ENCODE measurements at places on chromosomes 4 and X.

- no peak for DNase-seq
Measured at GRCh38 chr4:121898150-121898549, 27.9 kb upstream of the BBS7 start.

DNA sequence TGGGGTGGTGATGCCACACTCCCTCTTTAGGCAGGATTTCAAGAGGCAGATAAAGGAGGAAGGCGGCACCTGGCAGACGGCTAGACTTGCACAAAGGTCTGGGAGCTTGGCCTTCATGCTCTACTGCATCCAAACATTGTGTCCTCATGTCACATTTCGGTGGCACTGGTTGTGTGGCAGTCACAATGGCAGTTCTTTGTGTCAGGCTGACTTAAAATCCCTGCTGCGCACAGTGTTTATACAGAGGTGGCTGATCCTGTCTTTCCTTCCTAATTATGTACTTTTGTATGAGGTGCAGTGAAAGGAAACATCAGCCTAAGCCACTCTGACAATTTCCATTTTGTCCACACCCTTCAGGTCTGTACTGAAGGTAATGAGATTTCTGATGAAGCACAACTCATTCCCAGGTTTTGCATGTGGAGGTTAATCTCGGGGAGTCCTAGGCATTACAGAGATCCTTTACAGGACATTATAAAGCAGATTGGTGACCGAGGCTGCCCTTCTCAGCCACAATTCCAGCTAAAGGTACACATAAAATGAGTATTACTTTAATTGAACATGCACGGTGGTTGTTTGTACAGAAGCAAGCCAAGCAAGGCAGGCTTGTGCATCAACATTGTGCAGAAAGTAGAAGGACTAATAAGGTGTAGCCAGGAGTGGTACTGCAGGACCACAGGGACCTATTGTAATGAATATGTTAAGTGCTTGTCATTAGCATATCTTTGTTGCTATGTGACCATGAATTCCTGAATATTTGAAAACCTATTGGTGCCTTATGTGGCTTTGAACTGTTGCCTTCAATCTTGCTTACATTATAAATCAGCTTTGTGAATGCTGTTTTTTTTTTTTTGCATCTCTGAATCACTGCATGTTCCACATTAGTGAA is 147.6 kb downstream of the STK32B start:
- DNase-seq, result no peak

GRCh38 chrX:53266914-53267313 is 14.5 kb downstream of the IQSEC2 start:
- no peak for DNase-seq

DNA sequence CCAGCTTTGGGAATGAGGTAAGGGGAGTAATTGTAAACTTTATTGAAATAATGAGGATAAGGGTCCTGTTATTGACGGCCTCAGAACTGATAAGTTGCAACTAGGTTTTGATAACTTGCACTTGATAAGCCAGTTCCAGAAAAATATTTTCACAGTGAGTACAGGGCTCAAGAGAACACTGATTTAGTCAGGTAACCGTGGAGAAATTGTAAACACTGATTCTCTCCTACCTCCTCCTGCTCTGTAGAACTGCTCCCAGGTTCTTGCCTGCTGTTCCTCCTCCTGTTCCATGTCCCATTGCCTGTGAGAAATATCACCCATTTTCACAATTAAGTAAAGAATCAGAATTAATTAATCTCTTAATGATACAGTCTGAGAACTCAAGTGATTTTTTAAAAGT is 55.0 kb upstream of the CXXC4 start:
- no peak for DNase-seq

- no peak for DNase-seq
Measured at GRCh38 chrX:130082244-130083106, 27.8 kb downstream of the ELF4 start.

- no peak for DNase-seq
Measured at GRCh38 chrX:78693536-78693935, 34.4 kb upstream of the RTL3 start.

GRCh38 chr4:147118528-147118927 is 172.9 kb upstream of the TTC29 start:
- peak; percentile 41 for DNase-seq

DNA sequence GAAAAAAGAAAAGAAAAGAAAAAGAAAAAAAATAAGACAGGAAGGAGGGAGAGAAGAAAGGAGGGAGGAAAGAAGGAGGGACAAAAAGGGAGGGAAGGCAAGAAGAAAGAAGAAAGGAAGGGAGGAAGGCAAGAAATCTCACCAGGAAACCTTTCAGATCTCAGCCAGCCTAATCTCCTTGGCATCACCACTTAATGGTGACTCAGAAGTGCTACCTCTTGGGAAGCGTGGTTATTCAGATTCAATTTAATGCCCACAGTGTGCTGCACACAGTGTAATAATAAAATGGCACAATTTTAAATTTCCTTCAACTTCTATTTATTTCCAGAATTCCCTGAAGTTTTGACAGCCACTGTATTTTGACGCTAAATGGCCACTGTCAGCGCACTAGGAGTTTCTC is 50.3 kb downstream of the DKK2 start:
- DNase-seq, result peak; percentile 8

- DNase-seq, result peak; percentile 55
Measured at GRCh38 chr4:88661739-88662138, 35.9 kb downstream of the NAP1L5 start.

DNA sequence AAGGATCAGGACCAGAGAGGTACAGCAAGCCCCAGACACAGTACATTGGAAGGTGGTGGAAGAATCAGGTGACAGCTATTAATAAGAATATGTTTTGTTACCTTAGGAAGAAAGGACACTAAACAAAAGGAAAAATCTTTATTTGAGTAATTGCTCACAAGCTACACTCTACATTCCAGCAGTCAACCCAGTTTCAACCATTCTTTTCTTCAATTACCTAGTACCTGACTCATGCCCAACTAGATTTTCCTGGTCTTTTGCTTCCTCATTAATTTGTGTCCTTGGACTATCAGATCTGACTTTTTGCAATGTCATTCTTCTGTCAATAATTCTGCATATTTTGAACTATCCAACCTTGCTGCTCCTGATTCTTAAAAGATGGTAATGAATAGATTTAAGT is 22.5 kb upstream of the GLRA2 start:
- DNase-seq, result no peak

- no peak for DNase-seq
Measured at GRCh38 chrX:154791939-154792338, 13.3 kb downstream of the MPP1 start.

- DNase-seq, result no peak
Measured at GRCh38 chr4:31908261-31908660, 1188.1 kb downstream of the PCDH7 start.

DNA sequence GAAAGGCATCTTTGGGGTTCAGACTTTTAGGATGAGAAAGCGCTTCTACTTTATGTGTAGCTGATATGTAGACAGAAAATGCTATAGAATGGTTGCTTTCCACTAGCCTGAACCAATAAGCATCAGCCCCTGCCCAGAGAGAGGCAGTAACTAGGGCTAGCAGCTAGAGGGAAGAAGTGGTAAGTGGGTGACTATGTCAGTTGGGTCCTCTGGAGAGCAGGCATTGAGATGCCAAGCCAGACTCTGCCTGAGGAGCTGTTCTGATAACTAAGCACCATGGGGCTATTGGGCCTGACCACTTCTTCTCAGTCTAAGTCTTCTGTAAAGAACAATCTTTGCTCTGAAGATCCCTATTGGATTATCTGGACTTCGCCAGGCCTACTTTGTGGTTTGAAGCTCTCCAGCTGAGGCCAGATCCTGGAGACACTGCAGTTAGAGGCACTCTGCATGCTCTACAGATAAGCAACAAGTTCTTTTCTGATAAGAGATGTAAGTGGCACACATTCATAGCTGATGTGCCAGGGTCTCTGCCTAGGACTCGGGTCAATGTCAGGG is 146.1 kb downstream of the RBM46 start:
- no peak for DNase-seq

- no peak for DNase-seq
Measured at GRCh38 chrX:3351276-3351675, 4.8 kb upstream of the MXRA5 start.

DNA sequence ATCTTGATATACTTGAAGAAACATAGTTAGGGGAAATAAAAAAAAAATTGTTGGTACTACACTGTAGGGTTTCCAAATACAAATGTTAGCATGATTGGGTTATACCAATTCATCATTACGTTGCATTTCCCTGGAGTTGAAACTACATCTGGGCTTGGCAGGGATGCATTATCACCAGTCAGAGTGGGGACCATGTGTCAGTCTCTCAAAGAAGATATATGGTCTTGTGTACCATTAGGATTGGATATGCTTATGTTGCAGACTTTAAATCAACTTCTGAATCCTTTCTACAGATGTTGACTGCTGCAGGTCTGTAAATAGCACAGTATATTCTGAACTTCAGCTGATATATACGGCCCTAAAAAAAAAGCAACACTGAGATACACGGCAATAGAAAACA is 188.5 kb downstream of the SLIT2 start:
- no peak for DNase-seq

- DNase-seq, result no peak
Measured at GRCh38 chr4:23856630-23857029, 33.2 kb downstream of the PPARGC1A start.

DNA sequence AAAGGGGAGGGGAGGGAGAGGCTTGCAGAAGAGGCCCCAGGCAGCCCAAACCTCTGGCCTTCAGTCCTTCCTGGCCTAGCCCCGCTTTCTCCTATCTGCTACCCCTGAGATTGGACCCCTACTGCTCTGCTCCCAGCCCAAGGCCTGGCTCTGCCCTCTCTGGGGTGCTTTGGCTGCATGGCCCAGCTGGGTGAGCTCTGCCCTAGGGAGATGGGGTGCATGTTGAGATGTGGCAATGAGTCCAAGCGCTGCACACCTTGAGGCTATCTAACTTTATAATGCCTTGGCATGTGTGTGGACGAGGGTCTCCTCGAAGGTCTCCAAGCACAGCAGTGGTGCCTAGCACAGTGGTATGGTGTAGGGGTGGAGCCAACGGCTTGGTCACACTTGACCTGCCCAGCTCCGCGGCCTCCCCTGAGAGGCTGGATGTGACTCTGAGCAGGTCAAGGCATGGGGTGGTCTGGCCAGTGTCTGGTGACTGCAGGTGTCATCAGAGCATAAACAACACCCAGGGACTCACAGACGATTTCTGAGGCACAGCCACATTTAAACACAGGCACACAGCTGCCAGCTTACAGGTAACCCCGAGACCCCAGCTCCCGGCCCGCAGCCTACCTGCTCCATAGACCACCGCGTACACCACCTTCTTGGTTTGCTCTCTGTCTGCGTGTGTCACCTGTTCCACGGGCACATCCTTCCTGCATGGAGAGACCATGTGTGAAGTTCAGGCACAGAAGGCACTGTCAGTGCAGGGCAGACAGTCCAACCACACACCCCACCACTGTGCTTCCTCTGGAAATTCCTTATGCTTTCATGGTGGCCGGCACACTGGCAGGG is 36.3 kb downstream of the NAT8L start:
- no peak for DNase-seq

DNA sequence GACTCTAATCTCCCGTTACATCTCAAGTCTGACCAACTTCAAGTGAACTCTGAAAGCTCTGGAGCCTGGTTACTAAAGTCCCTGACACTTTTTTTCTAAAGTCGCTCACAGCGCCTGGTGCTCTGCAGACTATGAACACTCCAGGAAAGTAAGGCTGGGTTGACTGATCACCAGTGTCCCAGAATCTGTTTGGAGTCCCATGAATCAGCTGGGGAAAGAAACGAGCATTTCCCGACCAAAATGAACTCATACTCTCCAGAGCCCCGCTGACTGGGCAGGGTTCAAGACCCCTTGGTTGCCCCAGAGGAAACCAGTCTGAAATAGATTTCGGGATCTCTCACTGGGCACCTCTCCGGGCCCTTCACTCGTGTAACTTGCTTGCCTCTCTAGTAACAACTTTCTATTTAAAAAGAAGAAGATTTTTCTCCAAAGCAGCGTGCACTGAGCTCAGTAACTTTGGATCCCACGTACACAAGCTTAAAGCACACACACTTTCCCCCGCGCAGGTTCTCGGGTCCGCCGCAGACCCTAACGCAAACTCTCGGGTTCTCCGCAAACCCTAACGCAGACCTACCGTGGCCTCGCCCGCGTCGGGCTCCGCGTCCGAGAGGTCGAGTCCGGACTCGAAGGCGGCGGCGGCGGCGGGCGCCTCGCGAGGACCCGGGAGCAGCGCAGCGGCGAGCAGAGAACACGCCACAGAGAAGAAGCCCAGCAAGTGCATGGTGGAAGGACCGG is 964 bp downstream of the VEGFC start:
- no peak for DNase-seq

DNA sequence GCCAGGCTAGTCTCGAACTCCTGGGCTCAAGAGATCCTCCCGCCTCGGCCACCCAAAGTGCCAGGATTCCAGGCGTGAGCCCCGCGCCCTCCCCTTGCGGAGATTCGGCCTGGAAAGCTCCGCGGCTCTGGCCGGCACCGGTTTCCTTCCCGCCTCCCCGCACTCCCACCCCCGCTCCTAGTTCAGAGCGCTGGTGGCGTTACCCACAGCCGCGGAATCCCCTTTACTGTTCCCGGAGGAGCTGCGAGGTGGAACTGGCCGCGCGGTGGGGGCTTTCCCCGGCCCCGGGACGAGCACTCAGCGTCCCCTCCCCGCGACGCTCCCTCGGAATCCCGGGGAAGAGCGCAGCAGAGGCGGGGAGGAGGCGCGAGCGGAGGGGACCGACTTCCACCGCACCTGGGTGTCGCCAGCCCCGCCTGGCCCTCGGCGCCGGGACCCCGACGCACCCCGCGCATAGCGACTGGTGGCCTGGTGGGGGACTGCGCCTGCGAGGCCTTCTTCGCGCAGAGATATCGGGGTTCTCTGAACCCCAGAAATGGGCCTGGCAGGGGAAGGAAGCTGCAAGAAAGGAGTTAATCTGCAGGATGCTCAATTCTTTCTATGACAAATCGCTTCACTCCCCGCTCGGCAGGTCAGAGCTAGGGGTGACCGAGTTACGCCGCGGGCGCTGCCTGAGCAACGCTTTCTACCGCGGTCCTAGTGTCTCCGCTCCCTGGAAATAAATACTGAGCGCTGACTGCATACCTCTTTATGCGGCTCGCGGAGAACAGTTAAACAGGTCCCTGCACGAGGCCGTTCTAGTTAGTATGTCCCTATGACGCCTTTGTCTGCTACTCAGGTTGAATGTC is 14.6 kb upstream of the SLC25A4 start:
- DNase-seq, result peak; percentile 30

- DNase-seq, result no peak
Measured at GRCh38 chr4:6008092-6008551, 10.1 kb downstream of the C4orf50 start.

GRCh38 chrX:74490247-74490646 is 69.0 kb downstream of the SLC16A2 start:
- no peak for DNase-seq

- DNase-seq, result no peak
Measured at GRCh38 chr4:141056473-141056872, 76.8 kb downstream of the RNF150 start.

DNA sequence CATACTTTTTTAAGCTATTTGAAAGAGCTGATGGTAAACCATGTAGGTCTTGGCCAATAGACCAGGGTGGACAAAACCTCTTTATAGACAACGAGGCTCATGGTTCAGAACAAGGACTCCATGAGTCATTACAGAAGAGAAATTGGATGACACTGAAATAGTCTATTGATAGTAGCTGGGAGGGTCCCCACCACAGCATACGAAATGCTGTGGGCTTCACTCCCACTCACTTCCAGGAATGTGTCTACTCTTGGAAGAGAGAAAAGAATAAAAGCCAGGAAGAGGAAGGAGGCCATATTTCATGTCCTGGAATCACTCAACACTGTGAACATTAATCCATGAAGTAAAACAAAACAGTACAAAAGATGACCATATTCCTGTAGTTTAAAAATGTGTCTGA is 82.3 kb upstream of the MXRA5 start:
- no peak for DNase-seq

Measured in AG08395 (cell line).